Testis (tissue), 5 donors: ENCODE measurements at places on chromosomes 12 and 14. TPM values are rescaled to one million over a fixed set of nuclear protein-coding genes. Genes with fewer than 3 reads are reported as not detected.

Gene ADCY4
- 13.9 TPM for total RNA-seq

- no peak overlapping the region for H3K4me3 ChIP-seq
- no peaks in the 10 kb centered on the region for H3K4me1 ChIP-seq
- H3K27me3 ChIP-seq: no peaks in the 10 kb centered on the region
- no peak overlapping the region for H3K27ac ChIP-seq
- no peaks in the 10 kb centered on the region for H3K36me3 ChIP-seq
- DNase-seq: no peak
These were observed 209.3 kb upstream of the RGS6 start for GRCh38 chr14:71722885-71723284.

Gene PKP2
- 22.3 TPM for total RNA-seq

Gene TAS2R19
- 9.3 TPM for total RNA-seq

GRCh38 chr12:88496429-88496828, 83.8 kb downstream of the KITLG start:
- H3K4me3 ChIP-seq: no peak overlapping the region
- no peak for DNase-seq
- no peaks in the 10 kb centered on the region for H3K4me1 ChIP-seq
- H3K27me3 ChIP-seq: no peaks in the 10 kb centered on the region
- H3K36me3 ChIP-seq: no peaks in the 10 kb centered on the region

DNA sequence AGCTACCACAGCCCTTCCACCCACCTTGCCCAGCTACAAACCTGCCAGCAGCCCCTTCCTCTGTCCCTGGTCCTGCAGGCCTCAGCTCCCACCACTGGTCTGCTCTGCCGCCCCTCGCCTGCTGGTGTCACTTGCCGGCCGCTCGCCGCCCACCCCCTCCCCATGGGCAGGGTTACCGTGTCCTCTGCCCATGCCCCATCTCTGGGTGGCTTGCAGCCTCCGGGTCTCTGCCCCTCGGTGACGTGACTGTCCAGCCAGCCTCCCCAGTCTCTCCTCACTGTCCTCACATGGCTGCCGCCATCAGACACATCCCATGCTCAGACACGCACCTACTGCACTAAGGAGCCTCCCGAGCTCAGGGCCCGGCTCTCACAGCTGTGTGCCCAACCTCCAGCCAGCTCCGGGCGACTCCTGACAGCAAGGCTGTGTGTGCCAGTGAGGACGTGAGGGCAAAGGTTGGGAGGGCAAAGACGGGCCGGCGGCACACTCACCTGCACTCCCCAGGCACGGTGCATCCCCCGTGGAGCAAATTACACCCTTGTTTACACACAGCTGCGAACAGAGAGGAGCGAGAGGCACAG, 13.4 kb downstream of the JAG2 start:
- no peaks in the 10 kb centered on the region for H3K36me3 ChIP-seq
- no peaks in the 10 kb centered on the region for H3K27me3 ChIP-seq
- no peaks in the 10 kb centered on the region for H3K4me1 ChIP-seq
- no peak for DNase-seq
